Putamen (tissue), 1 donor: ENCODE measurements at places on chromosomes 7 and 10.
A peak's percentile ranks its signal among the peaks of the same experiment; 100 is the strongest.

- DNase-seq = no peak
Observed at GRCh38 chr10:44552726-44553125, 167.8 kb upstream of the CXCL12 start.

GRCh38 chr7:2520131-2520760, 672 bp downstream of the LFNG start:
- no peak for DNase-seq

DNA sequence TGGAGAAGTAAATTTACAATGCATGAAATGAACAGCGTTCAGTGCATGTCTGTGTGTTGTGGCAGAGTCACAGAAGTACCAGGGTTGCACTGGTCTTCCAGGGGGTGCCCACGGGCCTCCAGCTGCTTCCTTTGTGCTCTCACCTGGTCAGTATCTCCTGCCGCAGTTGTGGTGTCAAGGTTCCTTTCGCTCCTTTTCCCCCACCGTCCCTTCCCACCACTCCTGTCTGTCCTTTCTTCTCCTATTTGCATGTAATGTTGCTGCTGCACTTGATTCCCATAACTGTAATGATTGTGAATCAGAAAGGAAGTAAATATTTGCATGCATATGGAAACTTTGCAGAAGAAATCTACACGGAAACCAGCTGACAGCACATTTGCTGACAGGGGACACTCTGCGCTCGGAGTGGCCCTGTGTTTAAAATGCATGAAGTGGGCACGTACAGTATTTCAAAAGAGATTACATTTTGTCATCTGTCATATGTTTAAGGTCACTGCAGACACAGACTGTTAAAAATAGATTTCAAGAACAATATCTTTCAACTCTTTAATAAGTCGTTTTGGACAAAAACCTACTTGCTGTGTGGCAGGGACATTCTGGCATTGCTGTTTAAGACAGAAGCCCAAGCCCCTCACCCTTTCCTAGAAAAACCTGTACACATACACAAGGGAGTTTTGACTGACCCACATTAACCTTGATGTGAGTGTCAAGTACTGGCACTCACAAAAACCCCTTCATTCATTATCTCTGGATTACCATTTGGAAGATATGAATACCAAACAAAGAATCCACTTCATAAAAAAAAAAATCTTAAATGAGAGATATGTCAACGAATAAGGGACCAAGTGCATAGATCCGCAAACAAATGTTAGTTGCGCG, 336.7 kb upstream of the KLF6 start:
- no peak for DNase-seq

DNA sequence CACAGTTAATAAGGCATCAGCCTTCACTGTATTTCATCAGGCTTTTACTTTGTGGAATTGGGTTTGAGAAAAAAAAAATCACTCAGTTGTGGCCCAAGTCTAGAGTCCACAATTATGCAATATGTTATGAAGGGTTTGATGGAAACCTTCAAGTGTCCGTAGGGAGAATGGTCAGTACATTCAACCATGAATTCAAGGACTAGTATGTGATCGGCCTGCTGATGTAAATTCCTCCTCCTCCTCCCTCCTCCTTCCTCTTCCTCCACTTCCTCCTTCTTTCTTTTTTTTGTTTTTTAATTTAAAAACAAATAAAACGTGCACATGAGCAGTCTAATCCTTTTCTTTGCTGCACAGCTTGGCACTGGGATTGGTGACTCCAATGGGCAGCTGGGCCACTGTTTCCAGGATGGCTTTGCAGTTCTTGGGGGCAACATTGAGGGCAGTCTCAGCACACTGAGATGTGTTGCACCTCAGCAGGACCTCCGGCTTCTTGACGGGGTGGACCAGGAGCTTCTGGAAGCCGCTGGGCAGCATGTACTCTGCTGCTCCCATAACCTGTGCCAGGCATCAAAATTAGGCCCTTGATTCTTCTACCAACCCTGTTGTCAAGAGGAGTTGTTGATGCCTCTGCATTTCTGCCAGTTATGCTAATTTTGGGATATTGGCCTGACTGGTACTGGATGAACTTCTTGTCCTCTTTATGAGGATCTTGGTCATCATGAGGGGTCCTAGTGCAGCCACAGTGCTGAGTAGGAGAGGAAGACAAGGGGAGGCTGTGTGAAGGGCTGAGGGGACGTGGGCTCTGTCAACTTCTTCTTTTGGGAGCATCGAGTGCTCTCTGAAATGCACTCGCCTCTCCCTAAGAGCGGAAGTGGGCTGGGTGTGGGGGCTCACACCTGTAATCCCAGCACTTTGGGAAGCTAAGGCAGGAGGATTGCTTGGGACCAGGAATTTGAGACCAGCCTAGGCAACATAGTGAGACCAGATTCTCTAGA, 9.3 kb upstream of the IL2RA start:
- DNase-seq = no peak

- DNase-seq = no peak
Observed at GRCh38 chr10:25707976-25708671, 225.9 kb upstream of the MYO3A start.

DNA sequence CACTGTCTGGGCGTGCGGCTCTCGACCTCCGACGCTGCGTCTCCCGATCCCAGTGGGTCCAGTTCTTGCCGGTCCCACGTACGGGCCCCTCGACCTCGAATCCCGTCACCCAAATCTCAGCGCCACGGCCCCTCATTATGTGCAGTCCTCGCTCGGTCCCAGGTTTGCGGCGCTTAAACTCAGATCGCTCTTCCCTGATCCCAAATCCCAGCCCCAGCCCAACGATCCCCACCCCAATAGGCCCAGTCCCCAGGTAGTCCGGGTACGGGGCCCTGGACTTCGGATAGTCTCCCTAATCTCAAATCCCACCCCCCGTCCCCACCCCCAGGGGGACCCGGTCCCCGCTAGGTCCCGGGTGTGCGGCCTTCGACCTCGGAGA, 666 bp downstream of the HNRNPF start:
- no peak for DNase-seq

- no peak for DNase-seq
Observed at GRCh38 chr7:81669476-81670105, 100.3 kb downstream of the HGF start.

- no peak for DNase-seq
Observed at GRCh38 chr7:7706556-7707172, 11.7 kb downstream of the RPA3 start.

DNA sequence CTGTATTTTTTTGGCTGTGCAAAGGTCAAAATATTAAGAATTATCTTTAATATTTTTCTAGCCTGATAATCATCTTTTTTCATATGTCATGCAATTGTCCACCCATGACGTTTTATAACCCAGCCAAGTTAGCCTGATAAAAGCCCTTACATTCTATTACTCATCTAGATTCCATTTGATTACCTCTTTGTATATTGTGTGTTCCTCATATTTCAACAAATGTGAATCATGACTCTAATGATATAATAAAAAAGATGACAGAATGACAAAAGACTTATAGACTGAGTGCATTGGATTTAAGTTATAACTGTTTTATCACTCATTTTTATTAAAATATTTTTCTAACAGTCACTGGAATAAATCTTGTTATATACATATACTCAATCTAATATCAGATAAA, 1560.0 kb upstream of the LRRTM3 start:
- no peak for DNase-seq

GRCh38 chr10:100656454-100656853, 88.9 kb upstream of the PAX2 start:
- no peak for DNase-seq

DNA sequence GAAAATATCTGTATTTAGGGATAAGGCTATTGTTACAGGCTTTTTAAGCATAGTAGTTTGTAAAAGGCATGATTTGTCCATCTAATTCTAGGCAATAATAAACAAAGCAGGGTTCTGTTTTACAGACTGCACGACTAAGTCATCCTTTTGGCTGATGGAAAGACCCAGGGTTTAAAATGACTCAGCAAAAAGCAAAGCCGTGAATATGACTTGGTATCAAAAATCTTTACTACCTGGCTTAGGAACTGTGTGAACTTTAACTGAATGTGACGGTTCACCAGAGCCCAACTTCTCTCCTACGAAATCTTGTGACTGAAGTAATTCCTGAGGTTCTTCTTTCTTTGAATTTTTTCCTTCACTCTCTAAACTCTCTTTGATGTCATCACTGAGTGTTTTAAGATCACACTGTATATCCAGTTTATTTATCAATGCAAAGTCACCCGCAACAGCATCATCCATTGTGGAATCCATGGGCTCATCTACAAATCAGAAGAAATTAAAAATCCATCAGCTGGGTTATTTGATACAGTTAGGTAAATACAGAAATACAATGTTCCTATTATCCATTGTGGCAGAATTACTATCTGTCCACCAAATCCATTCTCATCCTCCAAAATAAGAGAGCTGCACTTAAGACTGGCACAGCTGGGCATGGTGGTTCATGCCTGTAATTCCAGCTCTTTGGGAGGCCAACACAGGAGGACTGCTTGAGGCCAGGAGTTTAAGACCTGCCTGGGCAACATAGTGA, 17.0 kb downstream of the ATE1 start:
- DNase-seq = peak; percentile 58

DNA sequence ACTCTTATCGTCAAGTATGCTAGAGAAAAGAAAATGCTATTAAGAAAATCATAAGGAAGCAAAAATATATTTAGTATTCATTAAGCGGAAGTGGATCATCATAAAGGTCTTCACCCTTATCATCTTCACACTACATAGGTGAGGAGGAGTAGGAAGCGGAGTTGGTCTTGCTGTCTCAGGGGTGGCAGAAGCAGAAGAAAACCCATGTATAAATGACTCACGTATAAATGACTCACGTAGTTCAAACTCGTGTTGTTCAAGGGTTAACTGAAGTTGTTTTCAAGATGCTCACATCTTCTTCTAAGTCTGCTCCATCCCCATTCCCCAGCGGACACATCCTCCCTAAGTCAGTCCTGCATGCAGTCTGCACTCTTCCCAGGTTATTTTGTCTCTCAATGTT, 72.4 kb downstream of the SFMBT2 start:
- DNase-seq = no peak

GRCh38 chr10:118251791-118252190, 90.3 kb downstream of the FAM204A start:
- no peak for DNase-seq

DNA sequence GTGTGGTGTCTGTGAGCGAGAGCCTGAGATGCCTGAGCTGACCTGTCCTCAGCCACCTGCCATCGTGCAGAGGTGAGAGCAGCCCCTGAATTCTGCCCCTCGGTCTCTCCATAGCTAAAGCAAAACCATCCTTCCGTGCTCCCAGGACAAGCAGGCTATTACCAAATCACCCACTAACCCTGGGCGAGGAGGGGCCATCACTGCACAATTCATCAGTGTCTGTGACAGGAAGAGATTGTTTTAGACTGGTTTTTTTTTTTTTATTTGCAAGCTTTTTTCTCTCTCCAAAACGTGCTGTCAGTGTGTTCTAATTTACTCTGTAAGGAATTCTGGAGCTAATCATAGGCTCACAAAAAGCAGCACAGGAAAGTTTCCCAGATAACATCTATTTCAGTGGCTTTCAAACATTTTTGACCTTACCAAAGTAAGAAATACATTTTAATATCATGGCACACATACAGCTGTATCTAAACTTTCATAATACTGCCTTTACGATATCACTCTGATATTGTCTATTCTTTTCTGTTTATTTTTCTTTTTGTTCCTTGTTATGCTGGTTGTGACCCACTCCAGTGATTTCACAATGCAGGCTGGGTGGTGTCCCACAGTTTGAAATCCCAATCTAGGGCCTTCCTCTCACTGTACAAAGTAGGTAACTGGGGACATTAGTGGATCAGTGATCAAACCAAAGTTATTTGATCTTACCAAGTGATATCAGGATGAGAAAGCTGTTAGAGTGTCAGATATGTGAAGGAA, 62.8 kb downstream of the EGFR start:
- DNase-seq = no peak

- no peak for DNase-seq
Observed at GRCh38 chr10:97812696-97813095, 36.9 kb upstream of the GOLGA7B start.

DNA sequence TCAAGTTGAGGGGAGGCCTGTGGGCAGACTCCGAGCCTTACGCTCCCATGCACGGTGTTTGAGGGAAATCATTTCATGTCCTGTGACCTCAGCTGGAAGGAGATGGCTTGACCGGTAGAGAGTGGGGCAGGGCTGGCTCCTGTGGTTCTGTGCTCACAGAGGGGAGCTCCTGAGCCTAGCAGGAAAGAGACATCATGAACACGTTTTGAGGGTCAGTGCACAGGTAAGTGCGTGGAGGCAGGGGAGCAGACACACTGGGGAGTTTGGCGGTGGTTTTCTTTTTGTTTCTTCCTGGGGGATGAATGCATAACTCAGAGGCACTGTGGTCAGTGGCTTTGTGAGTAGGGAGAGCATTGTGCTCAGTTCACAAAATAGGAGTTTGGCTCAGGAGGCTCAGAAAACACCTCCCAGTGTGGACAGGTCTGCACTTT, 22.5 kb downstream of the ADCY1 start:
- DNase-seq = no peak

- no peak for DNase-seq
Observed at GRCh38 chr10:93873420-93874115, 20.2 kb upstream of the SLC35G1 start.

GRCh38 chr7:86558680-86559501, 84.8 kb upstream of the GRM3 start:
- DNase-seq = no peak

- no peak for DNase-seq
Observed at GRCh38 chr10:48576501-48576900, 28.4 kb downstream of the ARHGAP22 start.

GRCh38 chr10:4194231-4194630, 409.2 kb upstream of the KLF6 start:
- DNase-seq = no peak

- DNase-seq = no peak
Observed at GRCh38 chr10:104026762-104027161, 58.9 kb downstream of the COL17A1 start.

DNA sequence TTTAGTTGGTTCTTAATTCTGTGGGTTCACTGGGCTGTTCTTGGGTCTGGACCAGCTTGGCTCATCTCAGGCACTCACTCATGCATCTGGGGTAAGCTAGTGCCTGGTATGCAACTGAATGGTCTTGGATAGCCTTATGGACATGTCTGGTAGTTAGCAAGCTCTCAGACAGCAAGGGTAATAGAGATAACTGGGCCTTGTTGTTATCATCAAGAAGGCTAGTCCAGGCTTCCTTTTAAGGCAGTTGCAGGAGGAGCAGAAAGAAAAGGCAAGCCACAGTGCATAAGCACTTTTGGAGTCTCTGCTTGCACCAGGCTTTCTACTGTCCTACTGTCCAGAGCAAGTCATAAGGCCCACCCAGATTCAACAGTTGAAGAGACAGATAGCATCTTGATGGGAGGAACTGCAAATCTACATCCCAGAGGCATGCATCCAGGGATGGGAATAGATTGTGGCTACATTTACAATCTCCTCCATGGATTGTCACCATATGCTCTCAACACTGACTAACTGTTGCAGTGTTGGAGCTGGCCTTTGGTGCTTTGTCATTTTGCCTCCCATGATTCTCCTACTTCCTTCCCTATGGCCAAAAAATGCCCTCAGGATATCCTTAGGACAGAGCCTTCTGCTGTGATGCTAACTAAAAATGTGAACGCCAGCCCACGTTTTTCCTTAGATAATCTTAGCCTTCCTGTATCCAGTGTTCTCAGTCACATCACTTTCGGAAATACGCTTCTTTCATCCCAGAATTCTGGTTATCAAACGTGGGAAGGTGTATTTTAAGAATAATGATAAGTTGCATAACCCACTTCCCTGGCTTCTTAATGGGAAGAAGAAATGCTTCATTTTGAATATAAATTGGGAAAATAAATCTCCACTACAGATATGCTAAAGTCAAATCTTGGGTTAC, 3.6 kb downstream of the GIMAP4 start:
- DNase-seq = peak; percentile 57
